ENCODE measurements at places on chromosomes 13 and 19.

DNA sequence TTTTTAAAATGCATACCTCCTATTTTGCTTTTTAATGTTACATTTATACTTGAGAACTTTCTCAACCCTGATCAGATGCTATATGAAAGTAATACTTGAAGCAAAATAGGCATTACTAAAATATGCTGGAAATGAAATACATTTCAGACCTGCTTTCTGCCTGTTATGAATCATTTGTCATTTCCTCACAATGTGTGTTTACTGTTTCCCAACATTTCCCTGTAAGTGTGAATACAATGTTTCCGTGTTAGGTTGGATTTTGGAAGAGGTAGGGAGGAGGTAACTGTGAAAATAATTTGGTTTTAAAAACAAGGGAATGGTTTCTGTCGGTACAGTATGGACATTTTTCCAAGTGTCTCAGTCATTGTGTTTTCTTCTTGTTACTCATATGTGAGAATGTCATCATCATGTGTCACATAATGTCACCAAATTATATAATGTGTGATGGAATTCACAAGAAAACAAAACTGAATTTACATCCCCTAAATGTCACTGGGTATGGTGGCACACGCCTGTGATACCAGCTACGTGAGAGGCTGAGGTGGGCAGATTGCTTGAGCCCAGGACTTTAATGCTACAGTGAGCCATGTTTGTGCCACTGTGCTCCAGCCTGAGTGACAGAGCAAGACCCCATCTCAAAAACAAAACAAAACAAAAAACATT is 43.0 kb downstream of the ZAR1L start:
- H3K27ac ChIP-seq, result no peak overlapping the region
- no peaks in the 10 kb centered on the region for H3K36me3 ChIP-seq
- no peaks in the 10 kb centered on the region for H3K27me3 ChIP-seq
- no peak overlapping the region for H3K4me3 ChIP-seq
- H3K4me1 ChIP-seq, result no peaks in the 10 kb centered on the region

DNA sequence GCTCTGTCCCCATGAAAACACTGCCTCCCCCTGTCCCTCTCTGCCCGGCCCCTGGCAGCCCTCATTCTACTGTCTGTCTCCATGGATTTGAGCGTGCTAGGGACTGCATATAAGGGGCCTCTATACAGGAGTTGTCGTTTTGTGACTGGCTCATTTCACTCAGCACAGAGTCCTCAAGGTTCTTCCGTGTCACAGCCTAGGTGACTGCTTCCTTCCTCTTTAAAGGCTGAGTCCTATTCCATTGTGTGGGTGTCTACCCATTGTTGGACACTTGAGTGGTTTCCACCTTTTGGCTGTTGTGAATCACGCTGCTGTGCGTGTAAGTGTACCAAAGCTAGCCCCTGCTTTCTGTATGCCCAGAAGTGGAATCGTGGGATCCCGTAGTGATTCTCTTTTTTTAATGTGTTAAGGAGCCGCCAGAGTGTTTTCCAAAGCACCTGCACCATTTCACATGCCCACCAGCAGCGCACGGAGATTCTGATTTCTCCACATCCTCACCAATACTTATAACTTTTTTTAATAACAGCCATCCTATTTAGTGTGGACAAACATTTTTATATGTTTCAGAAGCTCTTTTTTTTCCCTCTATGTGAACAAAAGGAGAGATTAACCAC is 116.7 kb downstream of the COL4A2 start:
- no peaks in the 10 kb centered on the region for H3K27me3 ChIP-seq
- H3K36me3 ChIP-seq, result peaks cover 31% of the 10 kb centered on the region
- peaks cover 50% of the 10 kb centered on the region for H3K4me1 ChIP-seq
- peak overlapping the region; percentile 21 for H3K27ac ChIP-seq
- DNase-seq, result no peak

- no peaks in the 10 kb centered on the region for H3K27me3 ChIP-seq
- peak; percentile 55 for DNase-seq
- H3K27ac ChIP-seq, result no peak overlapping the region
- no peak overlapping the region for H3K4me3 ChIP-seq
- no peaks in the 10 kb centered on the region for H3K36me3 ChIP-seq
These were observed 257.8 kb downstream of the FOXO1 start for GRCh38 chr13:40408602-40409001.

GRCh38 chr13:98050041-98050466 is 92.8 kb upstream of the FARP1 start:
- H3K27me3 ChIP-seq, result no peaks in the 10 kb centered on the region
- no peak overlapping the region for H3K27ac ChIP-seq
- no peaks in the 10 kb centered on the region for H3K4me1 ChIP-seq
- no peak for DNase-seq

DNA sequence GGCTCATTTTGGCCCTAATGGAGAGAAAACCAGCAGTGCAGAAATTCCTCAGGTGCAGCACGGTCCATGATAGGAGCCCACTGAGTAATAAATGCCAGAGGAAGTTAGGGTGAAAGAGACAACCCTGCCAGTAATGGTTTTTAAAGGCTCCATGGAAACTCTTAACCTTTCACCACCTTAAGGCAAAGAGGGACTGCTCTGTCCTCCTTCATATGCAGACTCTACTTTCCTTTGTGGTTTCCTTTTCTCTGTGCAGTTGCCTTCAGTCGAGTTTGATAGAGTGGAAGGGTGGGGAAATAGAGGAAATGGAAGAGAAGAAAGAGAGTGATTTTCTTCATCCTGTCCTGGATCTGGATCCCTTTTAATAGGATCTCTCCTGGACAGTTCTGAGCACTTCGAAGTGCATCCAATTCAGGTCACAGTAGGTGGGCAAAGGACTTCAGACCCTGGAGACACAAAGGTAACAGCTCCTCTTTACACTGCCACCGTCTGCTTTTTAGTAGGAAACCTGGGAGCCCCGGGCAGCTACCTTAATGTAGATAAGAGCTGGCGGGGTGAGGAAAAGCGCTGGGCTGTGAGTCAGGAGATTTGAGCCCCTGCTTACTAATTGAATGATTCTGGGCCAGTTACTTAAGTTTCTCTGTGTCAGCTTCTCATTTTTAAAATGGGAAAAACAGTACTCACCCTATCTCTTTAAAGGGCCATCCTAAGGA is 294.8 kb downstream of the KCNRG start:
- H3K27me3 ChIP-seq, result no peaks in the 10 kb centered on the region
- no peak overlapping the region for H3K27ac ChIP-seq
- DNase-seq, result peak; percentile 6
- no peak overlapping the region for H3K4me3 ChIP-seq
- no peaks in the 10 kb centered on the region for H3K4me1 ChIP-seq

DNA sequence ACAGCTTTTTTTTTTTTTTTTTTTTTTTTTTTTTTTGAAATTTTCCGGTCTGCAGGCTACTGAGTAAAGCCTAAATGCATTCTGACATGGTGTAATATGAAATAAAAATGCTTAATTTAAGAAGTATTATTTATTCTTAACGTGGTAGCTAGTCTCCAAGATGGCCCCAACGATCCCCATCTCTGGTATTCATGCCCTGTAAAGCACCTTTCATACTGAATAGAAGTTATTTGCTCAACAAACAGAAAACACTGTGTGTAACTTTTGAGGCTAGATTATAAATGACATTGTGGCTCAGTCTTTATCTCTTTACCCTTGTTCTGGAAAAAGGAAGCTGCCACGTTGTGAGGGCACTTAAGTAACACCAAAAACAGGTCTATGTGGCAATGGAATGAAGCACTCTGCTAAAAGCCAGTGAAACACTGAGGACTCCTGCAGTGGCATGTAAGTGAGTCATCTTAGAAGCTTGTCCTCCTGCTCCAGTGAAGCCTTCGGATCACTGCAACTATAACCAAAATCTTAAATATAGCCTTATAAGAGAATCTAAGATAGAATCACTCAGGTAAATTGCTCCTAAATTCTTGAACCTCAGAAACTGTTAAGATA is 128.7 kb downstream of the UGGT2 start:
- H3K4me3 ChIP-seq, result no peak overlapping the region
- peaks cover 14% of the 10 kb centered on the region for H3K4me1 ChIP-seq
- H3K27ac ChIP-seq, result peak overlapping the region; percentile 44
- peak; percentile 92 for DNase-seq

DNA sequence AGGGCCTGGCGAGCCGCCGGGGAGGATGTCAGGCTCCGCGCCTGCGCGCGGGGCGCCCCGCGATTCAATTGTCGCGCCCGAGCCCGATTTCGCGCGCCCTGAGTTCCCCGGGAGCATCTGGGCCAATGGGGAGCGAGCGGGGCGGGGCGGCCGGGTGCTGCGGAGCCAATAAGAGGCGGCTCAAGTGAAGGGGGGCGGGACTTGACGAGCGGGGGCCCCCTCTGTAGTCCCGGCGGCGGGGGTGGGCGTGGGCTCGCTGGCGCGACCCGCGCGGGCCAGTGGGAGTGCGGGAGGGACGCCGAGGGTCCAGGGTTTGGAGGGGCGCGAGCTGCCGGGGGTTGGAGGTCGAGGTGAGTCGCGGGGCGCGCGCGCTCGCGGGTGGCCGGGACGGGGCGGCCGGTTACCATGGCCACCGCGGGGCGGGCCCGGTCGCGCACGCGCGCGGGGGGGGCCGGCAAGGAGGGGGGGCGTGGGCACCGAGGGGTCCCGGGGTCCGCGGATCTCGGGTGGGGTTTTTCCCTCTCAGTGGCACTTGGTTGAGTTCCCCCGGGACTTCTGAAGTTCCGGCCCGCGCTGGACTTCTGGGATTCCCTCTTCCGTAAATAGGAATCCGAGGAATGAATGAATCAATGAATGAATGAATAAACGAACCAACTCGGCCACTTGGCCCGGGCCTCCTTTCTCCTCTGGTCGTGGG is 744 bp downstream of the UHRF1 start:
- H3K36me3 ChIP-seq, result peaks cover 4% of the 10 kb centered on the region
- peaks cover 2% of the 10 kb centered on the region for H3K27me3 ChIP-seq
- peak; percentile 70 for DNase-seq
- peak overlapping the region; percentile 69 for H3K4me3 ChIP-seq
- H3K4me1 ChIP-seq, result peaks cover 42% of the 10 kb centered on the region
- peak overlapping the region; percentile 95 for H3K27ac ChIP-seq

DNA sequence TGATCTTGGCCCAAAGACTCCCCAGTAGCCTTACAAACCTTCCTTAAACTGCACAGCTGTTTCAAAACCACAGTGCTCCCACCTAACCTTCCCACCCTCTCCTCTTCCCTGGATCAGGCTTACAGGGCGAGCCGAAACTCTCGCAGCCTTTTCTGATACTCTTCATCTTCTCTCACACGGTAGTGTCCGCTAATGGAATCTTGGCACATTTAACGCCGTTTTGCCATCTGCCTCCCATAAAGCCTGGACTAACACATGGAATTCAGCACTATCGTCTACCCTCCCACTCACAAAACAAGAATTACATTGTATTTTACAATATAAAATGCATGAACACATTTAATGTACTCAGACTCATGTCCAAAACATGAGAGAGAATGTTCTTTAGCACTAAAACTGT is 135.9 kb downstream of the RAP2A start:
- no peak overlapping the region for H3K4me3 ChIP-seq
- DNase-seq, result no peak
- no peaks in the 10 kb centered on the region for H3K36me3 ChIP-seq

DNA sequence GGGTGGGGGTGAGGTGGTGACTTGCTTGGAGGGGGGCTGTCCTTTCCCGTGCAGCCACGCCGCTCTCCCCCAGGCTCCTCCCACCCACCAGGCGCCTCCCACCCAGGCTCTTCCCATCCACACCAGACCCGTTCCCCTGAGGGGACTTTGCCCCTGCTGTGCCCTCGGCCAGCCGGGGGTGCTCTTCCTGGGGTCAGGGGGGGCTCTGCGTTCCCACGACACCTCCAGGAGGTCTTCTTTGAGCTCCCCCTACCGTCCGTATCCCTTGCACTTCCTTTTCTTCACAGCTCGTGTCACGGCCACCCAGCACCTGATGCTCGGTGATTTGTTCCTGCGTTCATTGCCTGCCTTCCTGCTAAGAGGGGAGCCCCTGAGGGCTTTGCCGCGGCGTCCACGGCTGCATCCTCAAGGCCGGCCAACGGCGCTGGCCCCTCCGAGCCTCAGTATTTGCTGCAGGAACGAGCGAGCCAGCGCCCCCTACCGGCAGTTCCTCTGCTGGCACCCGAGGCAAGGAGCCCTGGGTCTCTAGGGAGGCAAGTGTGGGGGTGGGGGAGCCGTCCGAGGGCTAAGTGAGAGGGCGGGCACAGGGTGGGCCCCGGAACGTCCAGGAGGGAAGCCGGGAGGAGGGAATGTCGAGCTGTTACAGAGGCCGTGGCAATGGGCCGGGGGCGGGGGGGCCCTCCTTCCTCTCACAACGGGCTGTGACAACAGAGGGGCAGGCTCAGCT is 11.8 kb downstream of the LRRC4B start:
- peak overlapping the region; percentile 49 for H3K4me3 ChIP-seq
- peaks cover 3% of the 10 kb centered on the region for H3K4me1 ChIP-seq
- H3K27me3 ChIP-seq, result no peaks in the 10 kb centered on the region
- peak; percentile 6 for DNase-seq
- no peaks in the 10 kb centered on the region for H3K36me3 ChIP-seq

DNA sequence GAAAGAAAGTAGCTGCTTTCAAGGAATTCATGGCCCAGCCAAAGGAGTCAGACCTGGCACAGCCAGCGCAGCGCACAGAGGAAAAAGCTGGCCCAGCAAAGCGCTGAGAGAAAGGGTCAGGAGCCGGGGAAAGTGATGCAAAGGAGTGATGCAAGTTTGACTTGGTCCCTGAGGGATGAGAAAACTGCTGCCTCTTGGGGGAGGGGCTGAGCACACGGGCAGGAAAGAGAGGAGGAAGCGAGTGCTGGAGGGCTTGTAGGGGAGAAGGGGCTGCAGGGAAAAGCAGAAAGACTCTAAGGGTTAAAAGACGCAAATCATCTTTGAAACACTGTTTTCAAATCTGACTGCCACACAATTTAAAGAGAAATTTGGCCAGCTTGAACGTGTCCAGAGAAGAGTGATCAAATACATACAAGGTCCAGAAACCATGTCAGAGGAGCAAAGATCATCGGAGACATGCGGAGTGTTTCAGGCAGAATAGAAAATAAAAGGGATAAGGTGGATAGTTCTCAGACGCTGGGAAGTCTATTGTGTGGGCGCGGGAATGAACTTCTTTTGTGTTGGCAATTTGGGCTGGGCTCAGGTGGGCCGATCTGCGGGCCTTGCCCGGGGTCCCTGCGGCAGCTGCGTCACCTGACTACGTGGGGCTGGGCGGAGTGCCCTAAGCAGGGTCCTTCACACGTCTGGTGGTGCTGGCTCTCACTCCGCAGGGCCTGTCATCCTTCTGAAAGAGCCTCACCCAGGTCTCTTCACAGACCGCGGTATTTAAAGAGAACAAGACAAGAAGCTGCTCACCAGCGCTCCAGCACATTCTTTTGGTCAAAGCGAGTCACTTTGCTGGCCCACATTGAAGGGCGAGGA is 18.1 kb downstream of the N4BP2L1 start:
- peak overlapping the region; percentile 41 for H3K4me3 ChIP-seq
- DNase-seq, result peak; percentile 66
- H3K36me3 ChIP-seq, result no peaks in the 10 kb centered on the region

- H3K4me1 ChIP-seq, result peaks cover 7% of the 10 kb centered on the region
- H3K36me3 ChIP-seq, result no peaks in the 10 kb centered on the region
- H3K27me3 ChIP-seq, result no peaks in the 10 kb centered on the region
- no peak for DNase-seq
- no peak overlapping the region for H3K4me3 ChIP-seq
- no peak overlapping the region for H3K27ac ChIP-seq
These were observed 28.1 kb downstream of the THSD1 start for GRCh38 chr13:52377898-52378297.

GRCh38 chr13:48535766-48536165 is 2.9 kb upstream of the RCBTB2 start:
- H3K27ac ChIP-seq, result no peak overlapping the region
- no peaks in the 10 kb centered on the region for H3K36me3 ChIP-seq
- H3K4me3 ChIP-seq, result no peak overlapping the region
- no peaks in the 10 kb centered on the region for H3K27me3 ChIP-seq
- peaks cover 6% of the 10 kb centered on the region for H3K4me1 ChIP-seq

Data from astrocyte (in vitro differentiated cells and primary cell).